Jurkat, Clone E6-1 (cell line): ENCODE measurements at places on chromosomes 7 and 10.
A peak's percentile ranks its signal among the peaks of the same experiment; 100 is the strongest.

- DNase-seq: no peak
Measured at GRCh38 chr7:20241194-20241910, 24.2 kb upstream of the MACC1 start.

DNA sequence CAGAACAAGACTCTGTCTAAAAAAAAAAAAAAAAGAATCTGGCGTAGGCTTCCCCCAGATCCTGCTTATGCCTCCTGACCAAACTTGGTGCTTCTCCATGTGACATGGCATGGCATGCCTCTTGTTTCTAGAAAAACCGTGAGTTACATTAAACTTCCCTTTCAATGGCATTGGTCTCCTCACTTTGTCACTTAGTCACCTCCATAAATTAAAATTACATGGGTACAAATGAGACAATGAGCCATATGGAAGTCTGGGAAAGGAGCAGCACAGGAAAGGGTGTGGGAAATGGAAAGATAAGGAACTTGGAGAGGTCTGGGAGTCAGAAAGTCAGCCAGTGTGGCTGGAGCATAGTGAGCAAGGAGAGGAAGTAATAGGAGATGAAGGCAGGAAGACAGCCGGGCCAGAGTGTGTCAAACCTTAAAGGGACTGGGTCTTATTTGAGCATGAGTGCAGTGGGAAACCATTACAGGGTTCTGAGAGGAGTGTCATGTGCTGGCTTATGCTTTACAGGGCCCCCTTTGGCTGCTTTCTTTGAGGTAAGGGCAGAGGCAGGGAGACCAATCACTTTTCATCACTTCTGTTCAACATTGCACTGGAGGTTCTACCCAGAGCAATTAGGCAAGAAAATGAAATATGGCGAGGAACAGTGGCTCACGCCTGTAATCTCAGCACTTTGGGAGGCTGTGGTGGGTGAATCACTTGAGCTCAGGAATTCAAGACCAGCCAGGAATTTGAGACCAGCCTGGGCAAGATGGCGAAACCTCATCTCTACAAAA is 21.3 kb upstream of the ZMIZ2 start:
- DNase-seq: no peak

- no peak for DNase-seq
Measured at GRCh38 chr7:34341326-34341725, 316.7 kb upstream of the NPSR1 start.

GRCh38 chr7:157545681-157546060 is 208.9 kb downstream of the DNAJB6 start:
- DNase-seq: no peak

DNA sequence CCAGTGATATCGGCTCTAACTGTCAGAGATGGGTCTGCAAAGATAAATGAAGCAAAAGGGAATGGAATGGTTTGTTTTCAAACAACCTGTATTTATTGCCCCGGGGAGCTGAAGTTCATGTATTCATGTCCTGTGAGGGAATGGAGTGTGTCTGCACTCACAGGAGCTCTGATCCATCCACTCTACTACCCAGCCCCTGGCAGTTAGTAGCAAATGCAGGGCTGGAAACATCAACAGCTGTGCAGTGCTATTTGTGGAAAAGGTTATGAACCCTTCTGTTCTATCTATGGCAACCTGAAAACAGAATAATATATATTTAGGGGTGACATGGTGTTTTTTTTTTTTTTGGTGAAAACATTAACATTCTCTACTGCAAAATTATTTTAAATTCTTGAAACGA is 9.8 kb downstream of the AGR2 start:
- DNase-seq: no peak

DNA sequence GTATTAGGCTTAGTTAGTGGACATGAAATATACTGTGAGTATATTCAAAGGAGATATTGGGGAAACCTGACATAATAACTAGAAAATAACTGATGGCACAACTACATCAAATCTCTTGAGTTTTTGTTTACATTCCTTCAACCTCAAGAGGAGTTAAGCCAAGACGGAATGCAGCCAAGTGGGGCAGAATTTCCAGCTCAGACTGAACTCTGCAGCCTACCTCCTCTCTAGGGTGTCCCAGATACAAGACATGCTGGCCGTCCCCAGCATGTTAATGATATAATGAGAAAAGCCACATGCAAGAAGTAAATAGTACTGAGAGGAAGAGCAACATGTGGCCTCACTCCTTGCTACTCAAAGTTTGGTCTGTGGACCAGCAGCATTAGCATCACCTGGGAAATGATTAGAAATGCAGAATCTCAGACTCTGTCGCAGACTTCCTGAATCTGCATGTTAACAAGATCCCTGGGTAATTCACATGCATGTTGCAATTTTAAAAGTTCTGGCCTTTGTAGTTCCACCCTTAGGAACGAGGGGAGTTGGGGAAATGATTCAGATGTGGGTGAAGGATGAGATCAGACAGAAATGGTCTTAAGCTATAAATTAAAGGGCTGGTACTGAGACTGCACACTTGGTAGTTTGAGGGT is 118.4 kb upstream of the CACUL1 start:
- DNase-seq: no peak

- no peak for DNase-seq
Measured at GRCh38 chr10:95728526-95728925, 27.4 kb upstream of the ENTPD1 start.

DNA sequence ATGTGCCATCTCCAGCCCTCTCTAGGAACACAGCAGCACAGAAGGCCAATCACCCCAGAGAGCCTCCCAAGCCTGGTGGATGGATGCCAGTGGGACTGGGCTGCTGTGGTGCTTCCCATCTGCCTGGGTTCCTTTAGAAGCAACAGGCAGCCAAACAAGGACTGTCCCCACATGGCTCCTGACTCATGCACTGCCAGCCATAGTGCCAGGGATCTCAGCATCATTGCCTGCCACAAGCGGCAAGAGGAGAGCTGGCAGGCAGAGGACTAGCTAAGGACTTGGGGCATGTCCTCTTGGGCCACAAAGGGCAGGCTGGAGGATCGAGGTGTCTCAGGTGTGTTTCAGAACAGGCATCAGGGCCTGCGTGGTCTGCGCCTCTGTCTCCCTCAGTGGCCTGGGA is 23.4 kb upstream of the FIGNL1 start:
- no peak for DNase-seq

DNA sequence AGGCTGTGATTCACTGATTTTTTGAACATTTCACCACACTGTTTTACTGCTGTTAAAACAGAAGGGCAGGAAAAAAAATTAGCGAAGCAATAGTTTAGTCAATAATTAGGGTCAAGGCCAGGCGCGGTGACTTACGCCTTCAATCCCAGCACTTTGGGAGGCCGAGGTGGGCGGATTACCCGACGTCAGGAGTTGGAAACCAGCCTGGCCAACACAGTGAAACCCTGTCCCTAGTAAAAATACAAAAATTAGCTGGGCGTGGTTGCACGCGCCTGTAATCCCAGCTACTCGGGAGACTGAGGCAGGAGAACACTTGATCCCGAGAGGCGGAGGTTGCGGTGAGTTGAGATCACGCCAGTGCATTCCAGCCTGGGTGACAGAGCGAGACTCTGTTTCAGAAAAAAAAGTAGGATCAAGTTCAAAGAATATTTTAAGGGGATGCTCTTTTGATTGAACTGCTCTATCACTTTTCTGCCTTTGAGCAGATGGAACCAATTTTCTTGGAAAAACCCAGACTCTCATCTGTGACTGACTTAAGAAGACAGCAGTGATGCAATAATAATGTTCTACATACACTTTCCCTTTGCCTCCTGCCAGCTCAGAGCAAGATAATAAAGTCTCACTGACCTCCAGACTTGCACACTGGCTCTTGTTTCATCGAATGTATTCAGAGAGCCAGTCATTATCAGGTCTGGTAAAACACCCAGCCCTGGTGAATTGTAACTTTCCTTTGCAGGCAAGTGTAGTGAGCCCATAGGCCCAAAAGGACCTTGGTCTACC is 1.6 kb upstream of the PPA1 start:
- no peak for DNase-seq

- DNase-seq: no peak
Measured at GRCh38 chr10:78277314-78278057, 243.8 kb downstream of the RPS24 start.

- no peak for DNase-seq
Measured at GRCh38 chr10:86698207-86698940, 30.1 kb downstream of the LDB3 start.

- DNase-seq: no peak
Measured at GRCh38 chr7:107180378-107180777, 11.6 kb downstream of the HBP1 start.

DNA sequence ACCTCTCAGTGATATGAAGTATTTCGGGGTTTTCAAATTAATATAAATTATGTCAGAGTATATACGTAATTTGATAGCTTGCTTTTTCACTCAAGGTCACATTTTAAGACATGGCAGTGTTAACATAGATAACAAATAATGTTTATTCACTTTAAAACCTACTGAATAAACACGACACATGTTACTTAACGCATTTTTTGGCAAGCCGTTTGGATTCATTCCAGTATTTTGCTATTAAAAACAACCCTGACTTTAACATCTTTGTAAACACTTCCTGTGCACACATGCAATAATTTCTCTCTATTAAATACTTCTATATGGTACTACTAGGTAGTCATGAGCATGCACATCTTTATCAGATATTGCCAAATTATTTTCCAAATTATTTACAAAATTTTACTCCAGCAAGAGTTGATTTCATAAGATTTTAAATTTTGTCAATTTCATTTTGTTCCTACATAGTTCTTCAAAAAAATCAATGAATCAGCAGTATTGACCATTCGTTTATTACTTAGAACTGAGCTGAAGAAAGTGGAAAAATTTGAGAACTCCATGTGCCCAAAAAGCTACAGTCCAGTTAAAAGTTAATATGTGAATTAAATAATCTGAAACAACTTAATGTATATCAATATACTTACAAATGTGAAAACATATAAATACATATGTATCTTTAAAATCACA is 26.8 kb upstream of the THSD7A start:
- no peak for DNase-seq

GRCh38 chr7:134997214-134997885 is 11.0 kb downstream of the AGBL3 start:
- no peak for DNase-seq

DNA sequence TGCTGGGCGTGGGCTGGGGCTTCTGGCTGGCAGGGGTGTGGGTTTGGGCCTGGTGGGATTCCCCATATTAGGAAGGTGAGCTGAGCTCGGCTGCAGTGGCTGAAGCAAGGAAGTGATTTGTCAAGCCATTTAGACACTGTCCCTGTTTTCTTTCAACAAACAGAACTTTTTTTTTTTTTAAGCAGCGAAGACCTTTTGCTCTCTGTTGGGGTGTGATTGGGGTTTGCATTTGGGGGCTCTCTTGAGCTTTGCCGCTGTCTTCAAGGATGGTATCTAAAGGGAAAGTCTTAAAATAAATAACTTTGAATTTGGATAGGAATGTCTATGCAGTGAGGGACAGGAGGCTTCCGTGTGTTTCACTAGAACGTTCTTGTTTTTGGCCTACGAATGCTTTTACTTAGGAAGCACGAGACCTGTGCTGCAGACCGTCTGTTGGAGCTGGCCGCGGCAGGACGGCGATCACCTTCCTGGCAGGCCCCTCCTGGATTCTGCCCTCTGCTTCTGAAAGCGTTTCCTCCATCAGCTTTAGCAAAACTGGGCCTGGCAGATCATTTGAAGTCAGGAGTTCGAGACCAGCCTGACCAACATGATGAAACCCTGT is 43.9 kb downstream of the FOXK1 start:
- no peak for DNase-seq

DNA sequence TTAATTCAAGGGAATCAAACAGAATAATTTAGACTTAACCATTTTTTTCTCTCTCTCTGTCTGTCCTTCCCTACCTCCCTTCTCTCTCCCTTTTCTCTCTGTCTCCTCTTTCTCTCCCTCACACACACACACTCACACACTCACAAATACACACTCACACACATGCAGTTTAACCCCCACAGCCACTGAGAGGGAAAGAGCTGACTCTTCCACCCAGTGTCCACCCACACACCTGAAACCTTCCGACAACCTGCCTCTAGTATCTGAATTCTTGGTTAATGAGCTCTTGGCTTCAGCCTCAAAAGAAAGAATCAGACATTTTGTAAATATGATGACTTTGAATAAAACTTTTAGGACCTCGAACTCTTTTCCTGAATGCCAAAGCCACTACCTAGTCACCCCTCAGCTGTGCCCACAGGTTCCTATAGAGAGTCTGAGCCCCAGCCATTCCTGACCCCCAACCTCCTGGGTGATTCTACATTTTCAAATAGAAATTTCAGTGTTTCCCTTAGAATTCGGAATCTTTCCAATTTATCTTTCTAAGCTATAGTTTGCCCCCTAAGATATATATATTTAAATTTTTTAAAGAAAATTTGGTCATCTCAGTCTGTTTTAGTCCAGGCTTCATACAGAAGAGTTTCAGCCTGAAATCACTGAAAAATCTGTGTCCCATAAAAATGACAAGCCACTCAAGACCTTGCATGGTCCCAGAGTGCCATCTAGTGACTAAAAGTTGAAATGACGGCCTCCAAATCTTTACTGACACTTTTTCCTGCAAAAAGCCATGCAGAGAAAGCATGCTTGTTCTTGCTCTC is 202.8 kb downstream of the IPMK start:
- DNase-seq: peak; percentile 27

DNA sequence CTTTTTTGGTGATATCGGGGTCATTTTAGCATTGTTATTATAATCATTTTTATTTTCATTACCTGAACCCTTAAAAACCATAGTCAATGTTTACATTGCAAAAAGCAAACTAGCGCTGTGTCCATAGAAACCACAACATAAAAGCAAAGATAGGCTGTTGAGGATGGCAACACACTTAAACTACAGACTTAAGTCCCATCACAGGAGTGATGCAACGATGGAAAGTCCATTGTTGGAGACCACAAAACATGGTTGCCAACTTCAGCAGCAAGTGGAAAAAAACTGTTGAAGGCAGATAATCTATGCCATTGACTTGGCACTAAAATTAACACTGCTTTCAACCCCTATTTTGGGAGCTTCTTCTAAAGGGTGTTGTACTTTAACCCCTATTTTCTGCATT is 398.8 kb upstream of the IGFBP3 start:
- no peak for DNase-seq

DNA sequence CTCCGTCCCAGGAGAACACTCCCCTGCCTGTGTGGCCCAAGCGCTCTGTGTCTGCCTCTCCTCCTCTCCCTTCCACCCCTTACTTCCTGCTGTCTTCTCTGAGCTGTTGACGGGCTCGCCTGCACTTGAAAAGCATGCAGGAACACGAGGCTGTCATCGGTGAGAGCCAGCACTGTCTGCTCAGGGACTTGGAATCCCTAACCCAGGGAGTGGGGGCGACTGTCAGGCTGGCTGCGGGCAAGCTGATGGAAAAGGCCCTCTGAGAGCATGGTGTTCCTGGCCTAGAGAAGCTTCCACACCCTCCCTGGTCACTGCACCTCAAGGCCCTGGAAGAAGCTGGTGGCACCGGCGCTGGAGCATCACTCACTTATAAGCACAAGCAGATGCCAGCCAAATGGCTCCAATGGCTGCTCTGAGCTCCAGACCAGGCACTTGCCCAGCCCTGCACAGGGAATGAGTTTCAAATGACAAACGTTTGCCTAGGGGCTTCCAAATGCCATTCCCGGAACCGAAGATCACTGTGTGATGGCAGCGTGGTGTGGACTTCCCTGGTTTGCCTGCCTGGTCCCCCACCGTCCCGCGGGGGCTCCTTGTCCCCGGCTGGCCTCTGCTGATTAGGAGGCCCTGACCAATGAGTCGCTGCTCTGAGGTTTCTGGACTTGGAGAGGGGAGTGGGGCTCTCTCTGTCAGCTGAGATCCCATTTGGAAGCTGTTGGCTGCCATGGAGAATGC is 56.7 kb upstream of the EBF3 start:
- DNase-seq: no peak

- DNase-seq: no peak
Measured at GRCh38 chr10:91380873-91381256, 29.3 kb upstream of the HECTD2 start.

- DNase-seq: no peak
Measured at GRCh38 chr7:32020551-32021159, 49.6 kb downstream of the PDE1C start.
